ENCODE measurements at places on chromosomes 2 and 18.

DNA sequence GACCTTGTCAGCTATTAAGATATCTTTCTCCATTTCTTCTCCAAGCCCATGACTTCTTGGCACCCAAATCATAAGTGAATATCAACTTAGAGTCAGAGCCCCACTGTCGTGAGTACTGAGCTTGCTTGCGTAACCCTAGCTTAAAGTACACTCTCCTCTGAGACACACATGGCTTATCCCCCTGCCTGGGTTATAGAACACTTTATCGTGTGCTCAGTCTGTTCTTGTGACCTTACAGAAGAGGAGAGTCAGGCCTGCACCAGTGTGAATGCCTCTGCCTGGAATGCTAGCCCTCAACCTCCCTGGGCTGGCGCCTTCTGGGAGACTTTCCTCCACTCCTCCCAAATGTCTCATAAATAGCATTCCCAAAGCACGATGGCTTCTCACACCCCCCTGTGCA is 79.3 kb downstream of the CEP192 start:
- DNase-seq = no peak

- DNase-seq = no peak
Observed at GRCh38 chr2:26168785-26169184, 4.1 kb upstream of the GAREM2 start.

- no peak for DNase-seq
Observed at GRCh38 chr2:170895023-170895757, 33.9 kb upstream of the GORASP2 start.

DNA sequence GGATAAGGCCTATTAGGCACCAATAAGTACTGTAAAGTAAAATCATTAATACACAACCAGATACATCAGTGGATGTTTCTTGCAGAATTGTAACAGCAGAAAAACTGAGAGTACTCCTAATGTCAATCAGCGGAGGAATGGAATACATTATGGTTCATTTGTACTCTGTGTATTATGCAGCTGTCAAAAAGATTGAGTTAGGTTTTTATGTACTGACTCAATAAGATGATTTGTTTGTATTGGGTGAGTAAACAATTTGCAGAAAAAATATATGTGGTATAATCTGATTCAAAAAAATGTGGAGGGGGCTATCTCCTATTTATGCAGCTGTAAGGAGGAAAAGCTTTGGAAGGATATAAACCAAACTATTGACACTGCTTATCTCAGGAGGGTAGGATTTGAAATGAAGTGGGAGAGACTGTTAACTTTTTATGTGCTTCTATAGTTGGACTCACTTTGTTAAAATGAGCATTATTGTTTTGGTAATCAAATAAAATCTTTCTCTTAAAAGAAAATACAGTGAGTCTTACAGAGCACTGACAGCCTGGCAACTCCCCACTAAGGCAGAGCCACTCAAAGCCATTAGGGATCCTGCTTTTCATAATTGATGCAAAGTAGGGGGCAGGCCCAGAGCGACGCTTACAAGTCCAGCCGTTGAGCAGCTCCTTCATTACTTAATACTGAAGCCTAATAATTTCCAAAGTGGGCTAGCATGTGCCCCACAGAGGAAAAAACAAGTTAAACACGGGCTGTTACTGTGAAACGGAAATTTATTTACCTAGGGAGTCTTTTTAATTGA is 168.8 kb downstream of the PHLPP1 start:
- no peak for DNase-seq

Measured in activated T-cell treated with anti-CD3 and anti-CD28 coated beads for 48 hours (primary cell).